ENCODE measurements at places on chromosomes 2 and 18.

DNA sequence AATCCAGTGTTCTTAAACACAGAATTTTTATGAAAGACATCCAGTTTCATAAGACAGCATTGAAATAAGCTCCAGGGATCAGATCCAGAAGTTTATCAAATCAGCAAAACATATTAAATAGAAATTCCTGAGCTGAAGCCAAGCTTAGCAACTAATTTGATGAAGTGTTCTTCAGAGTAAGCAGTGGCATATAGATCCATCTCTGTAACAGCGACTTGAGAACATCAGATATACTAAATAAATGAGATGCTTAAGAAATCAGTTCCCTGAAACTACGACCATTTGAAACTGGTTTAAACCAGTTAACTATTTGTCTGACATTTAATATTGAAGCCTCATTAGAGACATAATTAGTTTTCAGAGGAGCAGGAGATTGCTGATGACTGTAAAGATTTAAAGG is 34.1 kb downstream of the PPP1R1C start:
- no peak for DNase-seq

DNA sequence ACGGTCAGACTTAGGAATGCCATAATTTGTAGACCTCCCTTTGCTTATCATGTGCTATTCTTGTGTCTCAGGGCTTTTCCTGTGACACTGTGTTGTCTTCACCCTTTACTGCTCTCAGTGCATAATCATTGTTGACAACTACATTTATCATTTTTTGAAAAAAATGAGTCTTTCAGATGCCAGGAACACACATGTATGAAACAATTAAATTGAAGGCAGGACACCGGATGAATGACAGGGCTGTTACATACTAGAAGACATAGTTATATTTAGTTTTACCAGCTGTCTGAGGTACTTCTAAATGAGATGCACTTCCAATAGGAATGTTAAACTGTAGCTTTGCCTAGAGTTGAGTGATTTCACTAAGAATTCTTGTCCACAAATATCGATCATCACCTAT is 243.5 kb downstream of the LRP1B start:
- DNase-seq = no peak

DNA sequence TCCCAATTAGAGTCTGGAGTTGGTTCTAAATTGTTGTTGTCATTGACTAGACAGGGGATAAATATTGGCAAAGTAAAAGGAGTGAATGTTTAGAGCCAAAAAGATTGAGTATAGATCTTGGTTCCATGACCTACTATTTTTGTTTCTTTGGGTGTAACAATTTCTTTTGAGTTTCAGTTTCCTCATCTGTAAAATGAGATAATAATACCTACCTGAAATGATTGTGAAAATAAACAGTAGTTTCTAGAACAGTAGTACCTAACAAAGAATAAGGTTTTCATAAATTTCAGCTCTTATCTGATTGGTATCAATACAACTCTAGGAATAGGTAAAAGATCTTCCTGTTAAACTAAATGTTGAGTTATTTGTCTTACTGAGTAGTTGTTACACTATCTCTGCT is 56.8 kb downstream of the PMS1 start:
- no peak for DNase-seq

DNA sequence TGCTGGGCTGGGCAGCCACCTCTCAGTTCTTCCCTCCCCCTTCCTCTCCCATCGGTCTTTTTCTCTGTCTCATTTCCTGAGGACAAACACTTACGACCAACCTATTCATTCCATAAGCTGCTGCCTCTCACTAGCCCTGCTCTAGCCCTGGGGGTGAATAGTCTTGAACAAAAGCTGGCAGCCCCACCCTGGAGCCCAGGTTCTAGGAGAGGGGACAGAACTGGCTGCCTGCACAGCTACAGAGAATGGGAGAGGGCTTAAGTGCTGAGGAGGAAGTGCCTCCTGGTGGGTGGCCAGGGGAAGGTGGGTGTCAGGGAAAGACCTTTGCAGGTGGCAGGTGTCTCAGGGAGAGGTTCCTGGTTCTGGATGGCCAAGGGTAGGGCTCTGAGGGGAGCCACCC is 22.8 kb downstream of the ANO7 start:
- DNase-seq = no peak

GRCh38 chr18:55139836-55140235 is 180.6 kb upstream of the CCDC68 start:
- no peak for DNase-seq

DNA sequence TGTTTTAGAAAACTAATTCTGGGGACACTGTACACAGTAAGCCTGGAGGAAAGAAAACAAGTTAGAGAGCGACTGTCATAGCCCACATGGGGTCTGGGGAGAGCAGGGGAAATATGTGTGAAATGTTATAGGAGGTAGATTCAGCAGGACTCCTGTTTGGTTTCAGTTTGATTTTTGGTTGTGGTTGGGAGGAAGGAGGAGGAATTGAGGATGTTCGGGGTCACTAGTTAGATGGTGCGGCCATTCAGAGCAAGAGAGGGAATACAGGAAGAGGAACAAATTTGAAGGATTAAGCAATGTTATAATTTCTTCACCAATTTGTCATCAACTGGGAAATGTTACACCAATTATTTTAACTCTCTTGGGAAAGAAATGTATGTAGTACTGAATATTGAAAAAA is 25.1 kb downstream of the TTC39C start:
- no peak for DNase-seq

DNA sequence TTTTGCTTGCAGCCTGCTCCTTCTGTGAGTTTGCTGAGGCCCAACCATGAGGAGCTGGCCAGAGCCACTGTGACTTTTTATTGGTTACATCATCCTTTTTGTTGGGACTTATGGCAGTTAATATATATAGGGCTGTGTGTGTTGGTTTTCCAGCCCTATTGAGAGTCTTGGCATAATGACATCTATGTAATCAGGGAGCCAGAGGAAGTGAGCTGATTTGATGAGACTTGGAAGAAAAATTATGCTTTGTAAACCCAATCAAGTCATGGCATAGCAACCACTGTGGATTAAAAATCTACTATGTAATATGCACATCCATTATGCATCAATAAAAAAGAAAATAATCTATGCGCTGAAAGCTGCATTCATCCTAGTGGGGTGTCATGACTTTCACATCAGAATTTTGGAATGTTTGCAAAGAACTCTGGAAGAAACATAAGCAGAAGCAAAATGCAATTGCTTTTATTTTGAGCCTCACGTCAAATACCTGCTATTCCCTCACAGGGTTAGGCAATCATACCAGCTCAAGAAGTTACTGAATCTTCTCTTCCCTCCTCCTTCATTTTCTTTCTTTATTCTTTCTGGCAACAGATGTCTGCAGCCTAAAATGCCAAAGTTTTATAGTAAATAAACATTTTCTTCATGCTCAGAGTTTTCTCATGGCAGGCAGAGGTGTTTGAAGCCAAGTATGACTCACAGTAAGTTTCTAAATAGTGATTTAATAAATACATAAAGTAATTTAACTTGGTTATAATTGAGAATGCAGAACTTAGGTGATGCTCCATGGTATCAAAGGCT is 308.5 kb downstream of the KCNS3 start:
- no peak for DNase-seq

DNA sequence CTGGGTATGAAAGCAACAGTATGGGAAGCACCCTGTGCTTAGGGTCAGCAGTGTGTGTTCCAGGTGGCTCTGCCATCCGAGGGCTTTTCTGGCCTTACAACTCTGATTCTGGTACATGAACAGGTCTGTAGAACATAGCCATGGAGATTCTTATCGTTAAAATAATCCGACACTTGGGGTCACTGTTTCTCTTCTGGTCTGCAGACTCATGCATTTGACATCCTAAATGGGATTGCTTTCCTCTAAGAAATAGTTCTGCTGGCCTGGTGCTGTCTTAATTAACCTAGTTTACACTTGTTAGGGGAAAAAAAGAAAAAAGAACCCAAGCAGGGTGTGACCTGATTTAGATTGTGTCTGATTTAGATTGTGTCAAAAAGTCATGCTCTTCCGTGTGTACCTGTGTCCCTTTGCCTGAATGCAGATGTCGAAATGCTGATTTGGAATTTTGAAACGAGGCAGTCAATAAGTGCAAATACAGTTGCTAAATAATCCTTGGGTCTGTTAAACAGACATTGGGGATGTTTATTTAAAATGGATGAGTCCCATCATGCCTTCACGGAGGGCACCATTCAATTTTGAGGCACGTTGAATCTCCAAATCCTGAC is 59.6 kb downstream of the TRPM8 start:
- DNase-seq = peak; percentile 74

DNA sequence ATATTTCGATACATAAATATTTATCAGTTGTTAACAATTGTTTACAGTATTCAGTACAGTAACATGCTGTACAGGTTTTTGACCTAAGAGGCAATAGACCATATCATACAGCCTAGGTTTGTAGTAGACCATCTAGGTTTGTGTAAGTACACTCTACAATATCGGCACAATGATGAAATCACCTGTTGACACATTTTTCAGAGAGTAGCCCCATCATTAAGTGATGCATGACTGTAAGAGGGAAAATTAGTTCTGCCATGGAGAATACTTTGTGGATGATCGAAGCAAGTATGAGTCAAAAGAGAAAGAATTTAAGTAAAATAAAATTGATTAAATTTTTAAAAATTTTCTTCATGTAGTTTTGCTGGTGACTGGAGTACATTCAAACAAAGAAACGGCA is 32.6 kb downstream of the VIT start:
- DNase-seq = no peak

DNA sequence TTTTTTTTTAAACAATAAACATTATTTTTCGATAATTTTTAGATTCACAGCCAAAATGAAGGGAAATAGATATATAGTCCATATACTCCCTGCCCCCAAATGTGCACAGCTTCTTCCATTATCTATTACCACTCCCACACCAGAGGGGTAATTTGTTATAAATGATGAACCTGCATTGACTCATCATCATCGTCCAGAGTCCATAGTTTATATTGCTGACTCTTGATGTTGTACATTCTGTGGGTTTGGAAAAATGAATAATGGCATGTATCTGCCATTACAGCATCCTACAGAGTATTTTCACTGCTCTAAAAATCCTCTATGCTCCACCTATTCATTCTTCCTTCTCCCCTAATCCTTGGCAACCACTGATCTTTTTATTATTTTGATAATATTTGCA is 121.5 kb downstream of the LTBP1 start:
- DNase-seq = no peak

DNA sequence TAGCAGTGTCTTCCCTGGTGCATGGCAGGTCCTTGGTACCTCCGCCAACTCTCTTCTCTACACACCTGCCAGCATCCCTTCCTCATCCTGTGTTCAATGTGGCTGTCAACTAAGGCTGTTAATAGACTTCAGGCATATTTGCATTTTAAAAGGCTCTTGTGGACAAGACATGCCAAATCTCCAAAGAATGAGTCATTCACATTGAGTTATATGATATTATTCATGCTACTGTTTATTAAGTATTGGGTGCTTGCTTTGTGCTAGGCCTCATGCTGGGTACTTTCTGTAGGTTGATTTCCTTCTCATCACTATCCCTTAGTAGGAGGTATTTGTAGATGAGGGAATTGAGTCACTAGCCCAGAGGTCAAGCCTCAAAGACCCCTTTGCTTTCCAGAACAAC is 5.2 kb downstream of the MYO1B start:
- DNase-seq = no peak

- DNase-seq = no peak
Measured at GRCh38 chr2:128786316-128786715, 467.6 kb upstream of the HS6ST1 start.

GRCh38 chr2:109381327-109381820 is 232.4 kb downstream of the SEPTIN10 start:
- no peak for DNase-seq

DNA sequence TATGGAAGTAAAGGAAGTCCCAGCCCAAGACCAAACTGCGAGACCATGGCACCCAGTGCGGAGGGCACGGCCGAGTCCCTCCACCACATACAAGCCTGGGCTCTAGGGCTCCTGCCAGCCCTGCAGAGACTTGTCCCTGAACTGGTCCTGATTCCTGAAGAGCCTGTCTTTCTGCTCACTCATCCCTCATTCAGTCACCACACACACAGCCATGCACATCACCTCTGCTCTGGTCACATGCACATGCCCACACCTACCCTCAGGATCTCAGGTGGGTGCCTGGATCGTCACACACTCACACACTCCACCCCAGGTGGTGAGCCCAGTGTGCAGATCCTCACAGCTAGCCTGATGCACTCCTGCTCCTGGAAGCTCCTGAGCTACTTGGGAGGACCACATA is 71.4 kb upstream of the LAPTM4A start:
- no peak for DNase-seq

DNA sequence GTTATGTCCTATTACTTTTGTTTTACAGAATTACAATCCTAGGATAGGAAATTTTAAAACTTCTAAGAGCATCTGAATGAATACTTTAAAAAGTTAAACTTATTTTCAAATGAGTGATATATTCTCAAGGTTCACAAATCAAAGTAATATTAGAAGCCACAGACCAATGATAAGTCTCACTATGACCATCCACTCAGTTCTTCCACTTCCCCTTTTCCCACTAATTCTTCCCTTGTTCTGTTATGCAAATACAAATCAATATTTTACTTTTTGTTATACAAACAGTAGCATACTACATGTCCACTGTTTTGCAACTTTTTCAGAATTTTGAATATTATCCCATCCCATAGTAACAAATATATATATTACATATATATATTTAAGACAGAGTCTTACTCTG is 20.2 kb downstream of the USP37 start:
- DNase-seq = no peak

DNA sequence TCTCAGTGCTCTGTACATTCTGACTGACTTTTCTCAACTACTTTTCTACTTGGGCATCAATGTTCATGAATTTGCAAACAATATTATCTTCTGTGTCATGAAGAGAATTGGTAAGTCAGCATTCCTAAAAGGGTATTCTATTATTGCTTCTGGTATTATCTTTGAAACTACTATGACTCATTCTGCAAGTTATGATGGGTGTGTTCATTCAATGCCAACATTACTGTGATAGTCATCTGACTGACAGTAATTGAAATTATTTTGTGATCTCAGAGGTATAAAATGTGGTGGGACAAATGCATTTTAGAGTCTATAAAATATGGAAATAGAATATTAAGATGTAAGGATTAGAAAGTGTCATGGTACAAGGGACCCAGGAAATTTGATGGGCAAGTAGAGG is 736.0 kb upstream of the CELF4 start:
- no peak for DNase-seq

DNA sequence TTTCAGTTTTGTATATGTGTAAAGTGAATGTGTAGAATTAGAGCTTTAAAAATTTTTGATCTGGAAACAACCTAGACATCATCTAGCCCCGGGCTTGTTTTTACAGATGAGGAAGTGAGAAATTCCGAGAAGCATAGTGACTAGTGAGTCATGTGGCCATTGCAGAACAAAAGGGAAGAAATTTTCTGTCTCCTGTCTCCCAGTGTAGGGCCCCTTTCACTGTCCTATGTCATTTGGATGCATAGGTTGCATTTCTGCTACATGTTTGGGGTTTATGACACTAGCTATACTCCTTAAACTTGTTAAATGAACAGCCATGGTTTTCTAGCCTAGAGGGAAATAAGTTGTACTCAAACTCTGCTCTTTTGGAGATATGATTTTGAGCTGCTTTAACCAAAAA is 84.6 kb downstream of the PLCL1 start:
- DNase-seq = peak; percentile 58

DNA sequence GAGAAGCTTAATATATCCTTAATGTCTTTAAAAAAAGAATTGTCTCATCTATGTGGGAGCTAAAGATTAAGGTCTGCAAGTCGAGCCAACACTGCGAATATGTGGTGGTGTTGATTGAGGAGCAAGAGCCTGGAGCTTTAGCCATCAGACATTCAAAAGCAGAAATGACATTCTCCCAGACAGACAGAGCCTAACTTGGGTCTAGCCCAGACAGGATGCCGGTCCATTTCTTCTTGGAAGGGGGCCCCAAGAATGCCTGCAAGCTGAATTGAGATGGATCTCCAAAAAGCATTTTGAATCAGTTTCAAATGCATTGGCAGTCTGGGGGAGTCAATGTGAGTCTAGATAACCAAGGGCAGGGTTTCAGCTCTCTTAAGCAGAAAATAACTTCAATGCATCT is 30.1 kb upstream of the EML4 start:
- DNase-seq = no peak

All from Ammon's horn (tissue), 1 donor.